ENCODE measurements at places on chromosomes 3 and 15.

DNA sequence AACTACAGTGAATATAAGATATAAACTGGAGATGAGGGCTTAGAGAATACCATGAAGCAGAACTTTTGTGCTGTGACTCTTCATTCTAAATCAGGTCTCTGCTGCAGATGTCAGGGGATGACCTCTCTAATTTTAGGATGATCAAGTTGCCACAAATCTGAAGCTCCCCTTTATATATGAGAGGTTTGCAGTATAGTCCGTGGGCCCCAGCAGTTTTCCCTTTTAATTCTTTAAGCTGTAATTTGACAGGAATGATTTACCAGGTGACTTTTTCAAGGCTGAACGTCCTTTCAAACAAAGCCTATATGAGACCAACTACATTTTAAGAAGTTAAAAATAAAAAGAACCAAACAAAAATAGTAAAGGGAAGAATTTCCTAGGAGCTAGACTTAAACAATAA, 4.9 kb upstream of the PLOD2 start:
- no peak for DNase-seq

DNA sequence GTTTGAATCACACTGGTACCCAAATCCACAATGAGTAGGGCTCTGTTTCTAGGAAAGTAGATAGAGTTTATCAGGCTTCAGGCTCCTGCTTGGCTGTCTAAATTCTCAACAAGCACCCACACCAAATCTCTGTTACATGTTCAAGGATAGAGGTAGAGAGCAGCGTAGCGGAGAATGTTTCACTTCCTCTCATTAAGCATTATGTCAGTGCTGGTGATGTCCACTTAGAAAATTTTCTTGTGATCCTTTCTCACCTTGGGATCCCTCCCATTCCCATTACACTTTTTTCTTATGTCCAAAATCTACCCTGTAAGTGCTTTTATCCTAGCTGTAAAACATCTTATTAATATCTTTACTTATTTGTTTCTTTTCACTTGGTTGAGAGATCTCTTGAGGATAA, 34.7 kb upstream of the GCSAM start:
- no peak for DNase-seq

GRCh38 chr3:37086918-37087317, 87.5 kb downstream of the LRRFIP2 start:
- no peak for DNase-seq

GRCh38 chr15:79163395-79163794, 72.8 kb upstream of the RASGRF1 start:
- no peak for DNase-seq

GRCh38 chr3:89104499-89104898, 2.9 kb upstream of the EPHA3 start:
- DNase-seq = no peak

Measured in mucosa of gallbladder (tissue), 1 donor.